ENCODE measurements at places on chromosomes 12 and 14.

DNA sequence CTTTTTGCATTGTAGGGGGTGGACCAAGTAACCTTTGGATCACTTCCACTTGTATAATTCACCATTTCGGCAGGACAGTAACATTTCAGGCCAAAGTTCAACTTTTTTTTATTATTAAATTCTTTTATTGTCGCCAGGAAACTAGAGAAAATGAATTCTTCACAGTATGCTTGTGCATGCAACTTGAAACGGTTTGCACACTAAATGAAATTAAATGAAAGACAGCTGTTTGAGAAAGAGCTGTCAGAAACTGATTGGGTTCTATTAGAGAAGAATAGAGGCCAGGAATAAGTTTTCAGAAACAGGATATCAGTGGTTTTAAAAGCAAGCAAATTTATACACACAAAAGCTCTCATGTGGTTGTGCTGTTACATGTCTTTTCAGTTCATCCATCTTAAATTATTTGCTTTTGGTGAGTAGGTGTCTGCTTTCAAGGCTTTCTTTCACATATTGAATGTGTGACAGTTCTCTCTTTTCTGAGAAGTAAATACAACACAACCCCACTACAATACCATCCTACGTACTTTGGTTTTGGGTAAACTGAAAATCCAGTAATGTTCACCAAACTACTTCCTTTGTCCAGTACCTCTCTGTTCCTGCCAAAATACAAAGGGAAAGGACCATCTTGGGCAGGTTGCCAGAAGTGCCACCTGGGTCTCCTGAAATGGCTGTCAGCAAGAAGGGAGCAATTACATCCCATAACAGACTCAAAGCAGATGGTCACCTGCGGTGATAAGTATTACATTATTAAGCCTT is 291.7 kb downstream of the RAD51B start:
- no peak for DNase-seq

DNA sequence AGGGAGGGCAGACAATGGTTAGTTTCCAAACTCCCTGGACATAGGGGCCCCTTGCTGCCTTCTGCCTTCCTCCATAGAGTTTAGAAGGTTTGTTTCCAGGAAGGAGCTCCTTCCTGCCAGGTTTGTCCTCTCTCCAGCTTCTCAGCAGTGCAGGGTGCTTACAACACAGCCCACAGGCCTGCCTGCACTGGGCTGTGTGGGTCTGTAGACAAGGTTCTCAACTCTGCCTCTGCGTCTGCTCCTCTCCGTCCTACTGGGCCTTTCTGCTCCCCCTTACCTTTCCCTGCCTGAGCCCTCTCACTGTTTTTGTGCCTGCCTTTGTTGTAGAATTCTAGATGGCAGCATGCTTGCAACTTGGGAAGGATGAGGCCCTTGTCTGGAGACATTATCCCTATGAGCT is 124.0 kb downstream of the SAMD4A start:
- no peak for DNase-seq

GRCh38 chr12:58728397-58728796 is 191.9 kb downstream of the LRIG3 start:
- DNase-seq, result no peak

GRCh38 chr12:54159589-54159988 is 29.2 kb downstream of the SMUG1 start:
- no peak for DNase-seq

DNA sequence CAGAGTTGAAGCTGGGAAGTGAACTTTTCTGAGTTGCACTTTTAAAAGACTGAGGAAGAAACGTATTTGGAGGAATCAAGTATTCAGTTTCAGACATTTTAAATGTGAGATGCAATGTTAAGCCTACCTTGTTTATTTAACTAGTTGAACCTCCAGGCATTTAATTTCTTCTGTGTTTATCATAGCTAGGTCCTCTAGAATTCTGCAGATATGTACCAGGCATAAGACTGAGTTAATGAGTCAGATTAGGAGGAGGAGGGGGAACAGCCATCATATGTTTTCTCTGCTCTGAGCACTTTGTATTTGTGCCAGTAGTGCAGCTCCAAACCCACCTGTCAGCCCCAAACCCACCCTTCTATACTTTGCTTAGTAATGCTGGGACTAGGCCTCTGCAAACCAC is 16.4 kb upstream of the SAMD4A start:
- DNase-seq, result no peak

DNA sequence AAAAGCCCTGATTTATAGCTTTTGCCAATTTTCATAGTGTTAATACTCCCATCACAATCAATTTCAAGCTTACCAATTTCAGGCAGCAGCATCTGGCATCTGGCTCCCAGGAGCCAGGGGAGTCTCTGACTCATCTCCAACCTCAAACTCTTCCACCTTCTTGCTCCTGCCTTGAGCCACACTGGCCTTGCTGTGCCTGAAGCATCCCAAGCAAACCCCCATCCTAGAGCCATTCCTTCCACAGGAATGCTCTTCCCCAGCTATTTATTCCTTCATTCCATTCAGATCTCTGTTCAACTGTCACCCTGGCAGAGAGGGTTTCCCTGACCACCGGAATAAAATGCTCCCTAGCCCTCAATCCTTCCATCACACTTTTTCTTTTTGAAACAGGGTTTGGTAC is 13.9 kb upstream of the PPP1CC start:
- no peak for DNase-seq

GRCh38 chr14:58863661-58864345 is 226.0 kb downstream of the DACT1 start:
- no peak for DNase-seq

GRCh38 chr14:34214961-34215360 is 247.1 kb downstream of the SPTSSA start:
- no peak for DNase-seq

DNA sequence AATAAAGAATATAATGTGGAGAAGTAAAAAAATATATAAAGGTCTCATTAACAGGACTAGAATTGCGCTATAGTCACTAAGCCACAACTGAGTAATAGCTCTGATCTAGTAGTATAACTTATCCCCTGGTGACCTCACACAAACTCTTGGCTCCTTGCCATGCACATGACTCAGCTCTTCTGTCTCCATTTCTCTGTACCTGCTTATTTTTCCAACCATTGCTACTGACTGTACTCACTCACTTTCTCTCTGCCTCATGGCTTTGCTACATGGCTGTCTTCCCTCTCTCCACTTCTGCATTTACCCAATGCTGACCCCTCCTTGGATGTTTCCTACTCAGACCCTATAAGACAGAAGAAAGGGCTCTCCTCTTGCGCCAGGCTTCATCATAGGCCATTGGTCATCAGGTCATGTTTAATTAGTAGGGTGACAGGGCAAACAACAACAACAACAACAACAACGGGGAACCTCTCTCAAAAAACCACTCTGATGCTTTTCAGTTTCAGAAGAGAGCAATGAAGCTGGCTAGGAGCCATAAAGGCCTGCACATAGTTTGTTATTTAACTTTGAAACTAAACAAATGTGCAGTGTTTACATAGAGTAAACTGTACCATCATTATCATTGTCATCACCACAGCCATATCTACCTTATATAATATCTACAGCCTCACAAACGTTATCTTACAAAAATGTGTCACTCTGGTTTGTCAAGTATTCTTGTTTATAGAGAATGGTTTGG is 25.6 kb upstream of the KRAS start:
- DNase-seq, result peak; percentile 8

Data from heart right ventricle (tissue), 16 donors.